SIG-M5 (cell line): ENCODE measurements at places on chromosomes 16 and 17.

DNA sequence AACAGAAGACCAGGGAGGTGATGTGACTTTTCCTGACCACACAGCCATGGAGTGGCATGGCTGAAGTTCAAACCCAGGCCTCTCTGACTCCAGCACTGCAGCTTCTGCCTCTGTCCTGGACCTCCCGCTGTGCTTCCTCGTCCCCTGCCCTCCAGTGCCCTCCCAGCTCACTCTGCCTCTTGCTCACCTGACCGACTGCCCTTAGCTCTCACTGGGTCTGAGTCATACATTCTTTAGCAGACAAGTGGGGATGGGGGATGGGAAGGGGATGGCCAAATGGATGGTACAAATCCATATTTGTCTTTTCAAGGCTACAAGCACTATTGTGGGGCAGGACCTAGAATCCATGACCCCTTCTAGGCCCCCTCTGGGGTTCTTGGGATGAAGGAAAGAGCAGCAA lies 33.0 kb downstream of the PITPNM3 start:
- DNase-seq, result no peak

GRCh38 chr17:41965694-41966462 lies 717 bp upstream of the CNP start:
- DNase-seq, result no peak

DNA sequence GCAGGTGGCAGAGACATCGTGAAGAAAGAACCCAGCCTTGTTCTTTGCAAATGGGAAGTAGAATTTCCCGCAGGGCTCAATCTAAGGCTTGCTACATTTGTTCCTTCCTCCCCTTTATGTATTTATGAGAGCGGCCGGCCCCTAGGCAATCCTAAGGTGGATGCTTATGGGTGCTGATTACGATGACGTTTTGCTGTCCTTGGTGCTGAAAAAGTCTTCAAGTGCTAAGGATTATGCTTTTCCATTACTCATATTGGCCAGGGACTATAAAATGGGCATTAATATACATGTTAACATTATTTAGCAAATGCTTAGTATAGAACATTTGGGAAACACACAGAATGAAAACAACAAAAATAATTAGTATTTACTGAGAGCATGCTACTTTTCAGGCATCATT lies 313.3 kb upstream of the XYLT1 start:
- DNase-seq, result no peak

DNA sequence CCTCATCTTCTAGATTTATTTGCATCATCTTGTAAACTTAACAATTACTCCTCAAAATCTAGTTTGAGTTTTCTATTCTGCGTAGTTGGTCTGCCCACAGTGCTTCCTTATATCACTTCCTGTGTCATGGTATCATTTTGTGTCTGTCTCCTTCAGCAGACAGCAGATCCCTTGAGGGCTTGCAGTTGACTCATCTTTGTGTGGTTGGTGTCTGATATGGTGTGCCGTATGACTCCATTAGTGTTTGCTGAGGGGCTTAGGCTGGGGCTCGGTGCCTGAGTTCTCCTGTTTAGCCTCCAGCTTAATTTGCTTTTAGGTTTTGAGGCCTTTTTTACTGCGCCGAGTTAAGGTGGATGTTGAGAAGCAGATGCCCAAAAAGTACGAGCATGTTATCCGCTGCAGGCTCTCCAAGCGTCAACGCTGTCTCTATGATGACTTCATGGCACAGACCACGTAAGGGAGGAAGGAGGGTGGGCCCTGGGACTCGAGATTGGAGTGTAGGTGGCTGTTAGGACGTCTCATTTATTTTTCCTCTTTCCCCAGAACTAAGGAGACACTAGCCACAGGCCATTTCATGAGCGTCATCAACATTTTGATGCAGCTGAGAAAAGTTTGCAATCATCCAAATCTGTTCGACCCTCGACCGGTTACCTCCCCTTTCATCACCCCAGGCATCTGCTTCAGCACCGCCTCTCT lies 16.9 kb downstream of the SRCAP start:
- DNase-seq, result peak; percentile 65

- DNase-seq, result no peak
Measured at GRCh38 chr16:73093146-73094144, 45.5 kb upstream of the ZFHX3 start.

DNA sequence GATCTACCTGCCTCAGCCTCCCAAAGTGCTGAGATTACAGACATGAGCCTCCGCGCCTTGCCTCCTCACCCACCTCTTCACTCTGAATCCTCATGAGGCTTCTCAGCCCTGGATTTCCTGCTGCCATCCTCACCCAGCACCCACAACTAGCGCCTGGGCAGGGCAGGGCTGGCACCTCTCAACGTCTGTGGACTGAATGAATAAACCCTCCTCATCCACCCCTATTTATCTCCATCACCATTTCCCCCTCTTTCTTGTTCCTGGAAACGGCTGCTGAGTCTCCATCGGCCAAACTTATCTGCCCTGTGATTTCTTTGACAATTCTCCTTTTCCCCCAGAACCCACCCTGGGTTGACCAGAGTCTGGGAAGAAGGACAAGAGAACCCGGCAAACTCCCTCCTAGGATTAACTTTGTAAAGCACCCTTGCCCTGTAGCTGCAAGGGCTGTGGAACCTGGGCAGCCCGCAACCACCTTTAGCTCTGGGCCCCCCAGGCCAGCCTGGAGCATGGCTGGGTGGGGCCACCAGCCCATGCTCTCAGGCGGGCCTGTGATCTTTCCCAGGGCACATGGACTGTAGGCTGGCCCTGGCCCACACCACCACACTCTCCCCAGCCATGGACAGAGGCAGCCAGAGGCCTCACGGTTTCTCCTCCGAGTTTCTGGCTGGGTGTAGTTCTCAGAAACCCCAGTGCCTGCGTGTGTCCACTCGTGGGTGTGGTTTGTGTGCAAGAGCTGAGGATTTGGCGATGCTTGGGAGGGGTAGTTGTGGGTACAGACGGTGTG lies 2.4 kb downstream of the SPN start:
- DNase-seq, result no peak

- no peak for DNase-seq
Measured at GRCh38 chr16:67910158-67910557, 17.1 kb downstream of the PSKH1 start.
